Testis (tissue), 5 donors: ENCODE measurements at places on chromosomes 3 and 15.
A peak's percentile ranks its signal among the peaks of the same experiment; 100 is the strongest.

DNA sequence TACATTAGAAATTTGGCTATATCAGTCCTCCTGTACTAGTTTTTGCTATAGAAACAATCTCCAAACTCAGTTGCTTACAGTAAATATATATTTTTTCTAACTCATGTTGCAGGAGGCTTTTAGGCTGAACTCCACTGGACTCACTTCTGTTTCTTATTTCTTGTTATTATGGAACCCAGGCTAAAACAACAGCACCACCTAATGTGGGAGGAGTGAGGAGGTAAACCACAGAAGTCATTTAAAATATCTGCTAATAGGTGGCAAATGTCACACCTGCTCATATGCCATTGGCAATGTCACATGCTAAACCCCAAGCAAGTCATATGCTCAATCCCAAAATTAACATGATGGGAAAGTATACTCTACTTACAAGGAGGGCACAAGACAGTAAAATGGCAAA is 462.2 kb downstream of the PLOD2 start:
- no peaks in the 10 kb centered on the region for H3K27me3 ChIP-seq
- H3K4me1 ChIP-seq, result no peaks in the 10 kb centered on the region
- H3K4me3 ChIP-seq, result no peak overlapping the region
- H3K27ac ChIP-seq, result no peak overlapping the region

- no peaks in the 10 kb centered on the region for H3K36me3 ChIP-seq
- H3K4me1 ChIP-seq, result peaks cover 12% of the 10 kb centered on the region
- no peak overlapping the region for H3K27ac ChIP-seq
- H3K27me3 ChIP-seq, result no peaks in the 10 kb centered on the region
These were observed 121.1 kb upstream of the PPP2R3A start for GRCh38 chr3:135844386-135844785.

DNA sequence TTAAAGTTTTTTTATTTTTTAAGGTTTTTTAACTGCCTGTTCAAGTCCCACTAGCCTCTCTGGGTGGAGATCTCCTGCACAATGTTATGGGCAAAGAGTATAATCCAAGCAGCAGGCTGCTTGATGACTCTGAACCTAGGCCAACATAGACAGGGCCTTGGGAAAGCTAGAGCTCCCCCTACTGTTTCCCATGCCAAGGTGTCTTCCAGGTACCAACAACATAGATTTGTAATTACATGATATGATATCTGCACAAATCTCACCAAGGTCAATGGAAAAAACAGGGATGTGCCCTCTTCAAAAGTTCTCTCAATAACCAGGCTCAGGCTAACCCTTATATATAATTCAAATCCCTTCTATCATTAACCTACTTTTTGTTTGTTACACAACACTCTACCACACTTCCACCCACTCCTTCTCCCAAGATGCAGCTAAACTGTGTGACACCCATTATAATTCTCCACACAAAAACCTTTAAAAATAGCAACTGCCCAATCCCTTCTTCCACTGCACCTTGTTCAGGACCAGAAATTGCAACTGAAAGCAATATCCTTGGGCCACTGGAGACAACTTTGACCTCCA is 43.8 kb downstream of the RBM15B start:
- H3K4me1 ChIP-seq, result peaks cover 3% of the 10 kb centered on the region
- peak; percentile 74 for DNase-seq
- H3K27ac ChIP-seq, result no peak overlapping the region
- no peak overlapping the region for H3K4me3 ChIP-seq
- H3K27me3 ChIP-seq, result no peaks in the 10 kb centered on the region
- H3K36me3 ChIP-seq, result no peaks in the 10 kb centered on the region

GRCh38 chr15:88454867-88455810 is 12.0 kb downstream of the MRPL46 start:
- H3K27ac ChIP-seq, result no peak overlapping the region
- peak; percentile 68 for DNase-seq
- H3K36me3 ChIP-seq, result no peaks in the 10 kb centered on the region
- no peak overlapping the region for H3K4me3 ChIP-seq

GRCh38 chr15:90025489-90026033 is 24.4 kb downstream of the ZNF710 start:
- no peaks in the 10 kb centered on the region for H3K36me3 ChIP-seq
